ENCODE measurements at places on chromosomes 12 and 14.

- no peak for DNase-seq
These were observed 12.9 kb downstream of the SERPINA6 start for GRCh38 chr14:94310248-94310647.

- peak; percentile 46 for DNase-seq
These were observed 18.7 kb upstream of the HDAC7 start for GRCh38 chr12:47838286-47838931.

DNA sequence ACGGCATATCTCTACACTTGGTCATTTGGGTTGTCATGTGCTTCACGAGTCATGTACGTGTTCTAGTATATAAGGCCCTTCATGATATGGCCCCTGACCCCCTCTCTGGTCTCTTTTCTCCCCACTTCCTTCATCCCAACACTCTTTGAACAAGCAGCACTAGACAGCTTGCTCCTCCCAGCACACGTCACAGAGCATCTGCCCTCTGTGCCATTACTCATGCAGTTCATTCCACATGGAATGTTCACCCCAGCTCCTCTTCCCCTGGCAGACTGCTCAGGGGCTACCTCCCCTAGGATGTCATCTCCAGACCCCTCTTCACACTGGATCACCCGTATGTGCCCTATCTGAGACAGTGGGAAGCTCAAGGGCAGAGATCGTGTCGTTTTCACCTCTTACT, 14.1 kb upstream of the LRP1-AS start:
- DNase-seq = no peak

DNA sequence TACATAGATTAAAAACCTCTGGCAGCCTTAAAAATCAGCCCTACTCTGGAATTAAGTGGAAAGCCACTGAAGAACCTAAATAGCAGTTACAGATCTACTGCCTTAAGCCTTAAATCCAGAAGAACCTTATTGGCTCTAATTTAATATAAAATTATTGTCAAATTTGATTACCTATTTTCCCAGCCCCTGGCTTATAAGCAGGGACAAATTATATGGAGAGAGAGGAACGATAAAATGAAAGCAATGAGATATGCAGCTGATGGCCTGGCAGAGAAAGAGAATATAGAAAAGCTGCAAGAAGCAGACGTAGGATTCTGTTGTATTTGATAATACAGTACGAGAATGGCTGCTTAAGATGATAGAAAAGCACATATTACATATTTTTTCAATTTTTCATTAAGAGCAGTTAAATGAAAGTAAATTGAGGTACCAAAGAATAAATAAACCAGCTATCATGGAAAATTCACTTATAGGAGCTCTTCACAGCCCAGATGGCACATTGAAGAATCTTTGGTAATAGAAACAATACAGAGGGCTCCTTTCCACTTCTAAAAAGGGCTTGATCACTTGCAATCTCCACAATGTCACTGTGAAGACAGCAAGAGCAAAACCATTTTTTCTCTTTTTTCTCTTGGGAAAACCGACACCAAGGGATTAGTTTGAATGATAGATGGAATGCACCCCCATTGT, 129.4 kb downstream of the KICS2 start:
- DNase-seq = no peak

DNA sequence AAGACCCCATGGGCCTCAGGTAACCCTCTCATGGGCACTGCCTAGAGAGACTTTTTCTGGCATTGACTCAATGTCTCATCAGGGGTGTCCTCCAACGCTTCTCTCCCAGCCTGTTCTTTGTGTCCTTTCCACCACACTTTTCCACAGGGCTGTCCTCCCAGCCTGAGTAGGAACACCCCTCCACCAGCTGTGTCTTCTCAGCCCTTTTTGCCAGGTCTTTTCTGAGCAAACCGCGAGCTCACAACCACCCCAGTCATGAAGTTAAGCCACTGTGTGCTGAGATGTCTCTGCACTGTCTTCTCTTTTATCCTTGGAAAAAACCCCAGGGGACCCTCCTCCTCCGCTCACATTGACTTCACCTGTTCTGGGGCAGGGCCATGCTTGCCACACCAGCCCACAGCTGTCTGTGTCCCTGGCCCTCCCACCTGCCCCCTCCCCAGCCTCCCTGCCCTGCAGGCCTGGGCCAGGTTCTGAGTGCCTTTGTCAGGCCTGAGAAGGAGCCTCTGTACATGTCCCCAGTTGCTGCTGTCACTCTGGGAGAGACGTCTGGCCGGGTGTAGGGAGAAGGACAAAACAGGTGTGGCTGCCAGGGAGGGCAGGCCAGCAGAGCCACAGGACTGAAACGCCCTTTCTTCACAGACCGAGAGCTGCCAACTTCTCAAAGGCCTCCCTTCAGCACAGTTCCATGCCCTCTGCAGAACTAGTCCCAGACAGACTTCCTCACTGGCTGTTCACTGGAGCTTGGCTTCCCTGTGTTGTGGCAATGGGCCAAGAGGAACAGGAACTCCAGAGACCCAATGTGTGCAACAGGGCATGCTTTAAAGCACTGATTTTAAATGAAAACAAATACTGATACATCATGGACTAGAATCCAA, 50.5 kb upstream of the PNMA1 start:
- peak; percentile 58 for DNase-seq

GRCh38 chr14:33796356-33796755, 154.5 kb downstream of the EGLN3 start:
- no peak for DNase-seq

DNA sequence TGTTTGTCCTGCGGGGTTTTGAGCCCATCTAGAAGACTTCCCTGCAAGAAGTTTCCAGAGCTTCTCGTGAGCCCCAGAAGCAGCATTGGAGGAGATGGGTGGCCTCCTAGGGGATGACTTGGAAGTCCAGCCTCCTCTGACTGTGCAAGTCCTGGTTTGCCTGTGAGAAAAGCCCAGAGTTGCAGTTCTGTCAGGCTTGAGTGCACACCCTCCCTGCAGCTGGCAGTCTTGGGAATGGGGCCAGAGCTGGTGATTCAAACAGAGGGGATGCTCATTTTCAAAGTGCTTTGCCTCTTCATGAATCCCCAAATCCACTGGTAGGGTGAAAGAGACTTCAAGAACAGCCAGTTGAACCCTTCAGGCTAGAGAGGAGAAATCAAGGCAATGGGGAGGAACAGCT, 3.9 kb upstream of the PPP1R1A start:
- DNase-seq = no peak

DNA sequence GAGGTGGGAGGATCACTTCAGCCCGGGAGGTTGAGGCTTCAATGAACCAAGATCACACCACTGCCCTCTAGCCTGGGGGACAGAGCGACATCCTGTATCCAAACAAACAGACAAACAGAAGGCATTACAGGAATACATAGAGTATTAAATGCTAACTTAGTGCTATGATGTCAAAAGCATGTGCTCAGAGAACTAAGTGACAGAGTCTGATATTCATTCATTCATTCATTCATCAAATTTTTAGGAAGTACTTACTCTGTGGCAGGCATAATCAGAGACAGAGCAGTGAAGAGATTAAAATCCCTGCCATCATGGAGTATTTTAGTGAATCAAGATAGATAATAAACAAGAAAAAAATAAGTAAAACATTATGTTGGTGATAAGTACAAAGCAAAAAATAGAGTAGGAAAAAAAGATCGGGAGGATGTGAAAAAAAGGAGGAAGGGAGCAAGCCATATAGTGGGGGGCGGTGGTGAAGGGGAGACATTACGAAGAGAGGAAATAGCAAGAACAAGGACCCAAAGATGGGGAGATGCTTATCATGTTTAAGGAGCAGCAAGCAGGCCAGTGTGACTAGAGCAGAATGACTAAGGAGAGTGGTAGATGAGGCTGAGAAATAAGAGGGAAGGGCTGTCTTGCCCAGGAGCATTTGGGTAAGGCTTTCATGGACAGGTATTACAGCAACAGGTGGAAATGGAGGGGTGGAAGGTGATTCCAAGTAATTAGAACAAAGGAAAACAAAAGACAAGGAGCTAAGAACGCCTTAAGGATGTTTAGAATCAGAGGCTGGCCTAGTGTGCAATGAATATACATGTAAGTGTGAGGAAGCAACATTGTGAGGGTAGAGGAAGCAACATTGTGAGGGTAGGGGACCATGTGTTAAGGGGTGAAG, 2.8 kb downstream of the MAP4K5 start:
- DNase-seq = no peak

DNA sequence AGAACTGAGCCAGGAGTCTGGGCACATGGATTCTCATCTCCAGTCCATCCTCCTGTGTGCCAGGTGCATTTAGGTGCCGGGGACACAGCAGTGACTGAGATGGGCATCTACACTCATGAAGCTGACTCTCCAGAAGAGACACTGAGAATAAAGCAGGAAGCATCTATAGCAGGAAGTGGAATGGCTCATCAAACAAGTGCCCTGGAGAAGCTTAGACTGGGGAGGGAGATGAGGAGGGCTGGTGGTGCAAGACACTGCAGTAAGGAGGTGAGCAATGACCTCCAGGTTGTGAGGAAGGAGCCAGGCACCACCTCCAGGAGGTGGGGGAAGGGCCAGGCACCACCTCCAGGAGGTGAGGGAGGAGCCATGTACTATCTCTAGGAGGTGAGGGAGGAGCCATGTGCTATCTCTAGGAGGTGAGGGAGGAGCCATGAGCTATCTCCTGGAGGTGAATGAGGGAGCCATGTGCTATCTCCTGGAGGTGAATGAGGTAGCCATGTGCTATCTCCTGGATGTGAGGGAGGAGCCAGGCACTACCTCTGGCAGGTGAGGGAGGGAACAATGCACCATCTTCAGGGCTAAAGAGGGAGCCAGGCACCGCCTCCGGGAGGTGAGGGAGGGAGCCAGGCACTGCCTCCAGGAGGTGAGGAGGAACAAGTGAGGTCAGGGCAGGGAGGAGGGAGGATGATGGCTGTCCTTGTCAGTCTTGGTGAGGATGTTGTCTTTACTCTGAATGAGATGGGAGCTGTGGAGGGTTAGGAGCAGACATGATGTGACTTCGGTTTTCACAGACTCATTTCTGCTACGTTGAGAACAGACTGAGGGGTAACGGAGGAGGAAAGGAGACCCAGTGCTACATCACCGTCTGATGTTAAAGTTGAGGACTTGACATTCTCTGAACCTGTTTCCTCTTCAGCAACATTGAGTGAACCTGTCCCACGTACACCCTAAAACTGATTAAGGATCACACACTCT, 961.9 kb upstream of the TMEM132C start:
- DNase-seq = no peak

DNA sequence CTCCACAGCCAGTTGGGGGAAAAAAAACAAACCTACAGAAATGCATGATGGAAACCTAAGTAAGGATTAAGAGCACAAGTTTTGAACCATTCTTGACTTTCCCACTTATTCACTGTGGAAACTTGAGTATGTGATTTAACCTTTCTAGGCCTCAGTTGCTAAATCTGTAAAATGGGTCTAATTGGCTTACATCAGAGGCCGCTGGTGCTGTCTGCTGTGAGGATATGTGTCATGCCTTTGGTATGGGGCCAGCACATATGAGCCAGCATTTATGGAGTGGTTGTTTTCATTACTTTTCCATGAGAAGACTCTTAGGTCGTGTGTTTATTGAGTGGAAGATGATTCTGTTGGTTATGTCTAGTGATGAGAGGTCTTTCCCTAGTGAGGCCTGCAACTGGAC, 102.4 kb downstream of the ESR2 start:
- no peak for DNase-seq

DNA sequence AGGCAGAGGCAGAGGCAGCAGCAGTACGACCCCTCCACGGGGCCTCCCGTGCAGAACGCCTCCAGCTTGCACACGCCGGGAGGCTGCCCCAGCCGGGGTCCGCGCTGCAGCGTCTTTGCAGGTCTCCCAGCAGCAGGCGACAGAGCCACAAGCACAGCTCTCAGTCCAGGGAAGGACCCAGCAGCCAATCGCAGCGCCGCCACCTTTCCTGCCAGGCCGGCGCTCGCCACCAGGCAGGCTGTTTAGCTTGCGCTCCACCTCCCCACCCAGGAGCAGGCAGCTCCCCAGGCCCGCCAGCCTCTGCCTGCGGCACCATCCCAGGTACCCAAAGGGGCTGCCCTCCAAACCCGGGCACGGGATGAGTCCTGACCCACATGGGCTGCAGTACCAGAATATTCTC, 25.2 kb downstream of the DDX51 start:
- no peak for DNase-seq

GRCh38 chr14:59221568-59221967, 33.1 kb downstream of the DAAM1 start:
- no peak for DNase-seq

DNA sequence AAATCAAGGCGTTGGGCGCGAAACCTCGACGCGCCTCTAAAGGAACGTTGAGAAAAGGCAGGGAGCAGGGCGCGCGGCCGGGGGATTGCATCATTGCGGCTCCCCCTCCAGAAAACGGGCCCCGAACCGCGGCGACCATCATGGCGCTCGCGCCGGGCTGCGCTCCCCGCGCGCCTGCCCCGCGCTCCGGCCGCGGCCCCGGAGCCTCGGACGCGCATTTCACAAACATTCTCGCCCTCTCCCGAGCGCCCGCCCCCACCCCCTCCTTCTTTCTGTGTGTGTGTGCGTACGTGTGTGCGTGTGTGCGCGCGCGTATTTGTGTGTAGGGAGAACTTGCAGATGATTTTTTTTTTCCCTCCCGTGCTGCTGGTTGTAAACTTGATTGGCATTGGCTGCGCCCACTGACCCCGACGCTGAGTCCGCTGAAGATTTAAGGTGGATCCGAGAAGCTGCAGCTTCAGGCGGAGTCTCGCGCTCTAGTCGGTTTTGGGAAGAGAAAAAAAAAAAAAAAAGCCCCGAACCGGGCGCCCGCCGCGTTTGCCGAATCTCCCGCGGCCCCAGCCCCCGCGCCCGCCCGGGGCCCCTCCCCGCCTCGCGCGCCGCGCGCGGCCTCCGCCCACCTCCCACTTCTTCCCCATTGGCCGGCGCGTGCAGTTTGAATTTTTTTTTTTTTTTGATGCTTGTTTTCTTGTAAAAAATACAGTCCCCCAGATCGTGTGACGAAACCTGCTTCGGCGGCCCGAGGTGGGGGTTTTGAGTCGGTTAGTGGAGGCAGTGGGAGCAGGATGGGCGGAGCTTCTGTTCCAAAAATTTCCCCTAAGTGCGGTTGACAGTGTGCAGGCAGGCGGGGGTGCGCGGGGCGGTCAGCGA, 8.2 kb downstream of the CDKN1B start:
- peak; percentile 94 for DNase-seq

DNA sequence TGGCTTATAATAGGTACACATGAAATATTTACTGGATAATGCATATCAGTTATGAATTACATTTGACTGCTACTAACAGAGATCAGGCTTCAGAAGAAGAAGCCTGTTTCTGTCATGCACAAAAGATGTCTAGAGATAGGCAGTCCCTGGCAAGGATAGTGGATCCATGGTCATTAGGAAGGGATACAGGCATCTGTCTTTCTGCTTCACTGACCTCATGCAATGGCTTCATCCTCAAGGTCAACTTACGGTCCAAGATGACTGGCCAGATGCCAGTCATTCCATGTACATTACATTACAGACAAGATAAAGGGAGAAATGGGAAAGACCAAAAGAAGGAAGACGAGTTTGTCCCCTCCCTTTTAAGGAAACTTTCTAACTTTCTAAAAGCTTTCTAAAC, 94.0 kb downstream of the NUAK1 start:
- DNase-seq = no peak
